NCI-H146 (cell line): ENCODE measurements at places on chromosomes 6 and 20.
A peak's percentile ranks its signal among the peaks of the same experiment; 100 is the strongest.

DNA sequence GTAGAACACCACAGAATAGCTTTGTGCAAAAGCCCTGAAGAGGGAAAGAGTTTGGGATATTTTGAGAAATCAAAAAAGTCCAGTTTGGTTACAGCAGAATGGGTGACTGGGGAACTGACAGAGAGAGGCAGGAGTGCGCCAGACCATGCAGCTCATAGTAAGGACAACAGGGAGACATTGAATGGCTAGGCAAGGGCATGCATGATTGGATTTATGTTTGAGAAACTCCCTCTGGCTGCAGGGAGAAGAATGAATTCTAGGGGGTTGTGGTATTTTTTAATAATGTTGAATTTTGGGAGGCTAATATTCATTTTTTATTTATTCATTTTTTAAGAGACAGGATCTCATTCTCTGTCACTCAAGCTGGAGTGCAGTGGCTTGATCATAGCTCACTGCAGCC lies 49.9 kb downstream of the TGM2 start:
- no peak for DNase-seq

DNA sequence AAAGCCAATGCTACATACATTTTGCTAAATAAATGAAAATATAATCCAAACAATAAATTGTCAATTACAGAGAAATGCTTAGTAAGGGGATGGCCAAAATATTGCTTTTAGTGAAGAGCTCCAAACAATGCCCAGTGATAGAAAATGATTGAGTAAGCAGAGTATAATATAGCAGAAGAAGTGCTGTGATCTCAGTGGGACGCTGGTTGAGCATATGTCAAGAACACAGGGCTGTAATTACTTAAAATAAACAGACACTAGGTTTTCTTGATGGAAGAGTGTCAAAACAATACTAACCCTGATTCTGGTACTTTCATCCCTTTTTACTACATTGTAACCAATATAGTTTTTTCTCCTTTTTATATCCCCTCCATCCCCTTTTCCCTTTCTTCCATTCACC lies 150.3 kb downstream of the GRIK2 start:
- DNase-seq = peak; percentile 3

DNA sequence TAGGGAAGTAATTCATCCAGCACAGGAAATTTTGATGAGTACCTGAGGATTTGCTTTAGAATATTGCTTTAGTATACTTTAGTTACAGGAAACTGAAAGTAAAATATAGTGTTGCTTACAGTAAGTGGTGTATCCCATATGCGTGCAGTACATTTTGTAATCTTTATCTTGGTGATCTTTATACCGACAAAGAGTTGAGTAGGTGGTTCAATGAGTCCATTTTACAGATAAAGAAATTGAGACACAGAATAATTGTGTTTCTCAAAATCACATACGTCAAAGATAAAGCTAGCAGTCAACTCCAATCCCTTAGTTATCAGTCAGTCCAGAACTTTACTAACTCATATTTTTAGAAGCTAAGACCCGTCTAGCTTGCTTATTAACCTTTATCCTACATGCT lies 65.8 kb upstream of the E2F3 start:
- DNase-seq = no peak

DNA sequence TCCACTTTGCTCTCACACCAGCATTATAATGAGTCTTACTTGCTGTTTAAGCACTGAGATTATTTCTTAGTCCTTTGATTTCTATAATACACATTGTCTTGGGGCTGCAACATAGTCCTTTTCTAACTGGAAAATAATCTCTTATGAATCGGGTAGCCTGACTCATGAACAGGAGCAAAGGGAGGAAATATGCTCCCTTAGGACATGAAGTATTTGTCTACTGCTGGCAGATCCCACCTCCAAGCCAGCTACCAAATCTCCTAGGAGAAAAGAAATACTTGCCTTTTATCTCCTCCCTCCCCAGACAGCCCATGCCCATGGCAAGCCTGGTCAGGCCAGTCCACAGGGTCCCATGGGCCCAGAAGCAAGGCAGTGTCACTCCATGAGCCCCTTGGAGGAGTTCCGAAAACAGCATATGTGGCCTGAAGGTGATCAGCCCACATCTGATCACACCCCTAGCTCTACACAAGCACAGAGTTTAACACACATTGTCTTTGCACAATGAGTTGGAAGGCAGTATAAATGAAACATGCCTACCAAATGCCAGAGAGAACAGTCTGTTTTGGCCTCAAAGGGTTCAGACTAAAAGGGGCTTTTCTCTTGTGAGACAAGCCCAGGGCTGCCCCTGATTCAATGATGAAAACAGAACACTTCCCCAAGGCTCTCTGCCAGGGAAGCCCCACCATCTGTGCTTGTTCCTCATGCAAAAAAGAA lies 37.1 kb upstream of the SLC4A11 start:
- no peak for DNase-seq

GRCh38 chr6:145490068-145490467 lies 245.3 kb downstream of the EPM2A start:
- no peak for DNase-seq

DNA sequence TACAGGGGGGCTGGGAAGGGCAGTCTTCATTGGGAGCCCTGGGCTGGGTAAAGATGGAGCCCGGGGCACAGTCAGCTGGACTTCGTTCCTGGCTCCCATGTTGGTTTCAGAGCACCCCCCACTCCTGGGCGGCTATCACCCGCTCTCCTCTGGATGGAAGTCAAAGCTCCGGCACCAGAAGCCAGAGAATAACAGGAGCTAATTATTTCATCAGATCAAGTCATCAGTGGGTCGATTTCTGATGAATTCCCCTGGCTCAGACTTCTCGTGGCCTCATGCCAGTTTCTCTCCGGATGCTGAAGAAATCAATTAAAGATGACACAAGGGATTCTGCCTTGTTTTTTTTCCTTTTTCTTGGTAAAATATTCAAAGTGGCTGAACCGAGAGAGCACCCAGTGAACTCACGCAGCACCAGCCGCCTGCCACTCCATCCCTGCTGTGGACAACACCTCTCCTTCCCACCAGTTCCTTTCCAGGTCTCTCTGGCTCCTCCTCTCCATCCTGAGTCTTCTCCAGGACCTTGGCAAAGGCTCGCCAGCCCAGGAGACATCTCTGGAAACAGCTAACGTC lies 22.5 kb downstream of the SULF2 start:
- no peak for DNase-seq

DNA sequence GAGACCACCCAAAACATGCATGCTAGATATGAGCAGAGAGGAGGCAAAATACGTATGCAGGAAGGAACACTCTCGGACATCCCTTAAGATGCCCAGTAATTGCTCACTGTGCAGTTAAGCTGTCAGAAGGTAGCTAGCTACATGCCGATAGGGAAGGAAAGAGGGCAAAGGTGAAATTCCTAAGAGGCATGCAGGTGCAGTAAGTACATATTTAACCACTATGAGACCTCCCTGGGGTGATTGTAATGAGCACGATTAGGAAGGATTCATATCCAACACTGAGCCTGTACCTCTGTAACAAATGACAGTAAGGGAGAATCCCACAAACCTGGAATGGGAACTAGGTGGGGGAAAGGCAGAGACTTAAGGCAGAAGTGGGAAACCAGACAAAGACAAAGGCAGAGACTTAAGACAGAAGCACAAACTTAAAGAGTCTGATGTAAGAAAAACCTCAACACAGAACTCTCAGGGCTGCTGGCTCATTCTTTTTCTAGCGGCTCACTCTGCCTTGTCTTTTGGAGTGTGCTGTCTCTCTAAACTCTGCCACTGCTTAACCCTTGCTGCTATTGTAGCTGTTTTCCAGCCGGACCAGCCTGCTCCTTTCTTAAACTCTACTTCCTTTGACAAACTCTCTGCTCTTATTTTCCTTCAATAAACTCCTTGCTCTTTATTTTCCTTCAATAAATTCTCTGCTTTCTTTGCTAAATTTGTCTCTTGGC lies 148.1 kb downstream of the UBE3D start:
- no peak for DNase-seq

- no peak for DNase-seq
Observed at GRCh38 chr6:149221774-149222070, 95.8 kb upstream of the TAB2 start.

DNA sequence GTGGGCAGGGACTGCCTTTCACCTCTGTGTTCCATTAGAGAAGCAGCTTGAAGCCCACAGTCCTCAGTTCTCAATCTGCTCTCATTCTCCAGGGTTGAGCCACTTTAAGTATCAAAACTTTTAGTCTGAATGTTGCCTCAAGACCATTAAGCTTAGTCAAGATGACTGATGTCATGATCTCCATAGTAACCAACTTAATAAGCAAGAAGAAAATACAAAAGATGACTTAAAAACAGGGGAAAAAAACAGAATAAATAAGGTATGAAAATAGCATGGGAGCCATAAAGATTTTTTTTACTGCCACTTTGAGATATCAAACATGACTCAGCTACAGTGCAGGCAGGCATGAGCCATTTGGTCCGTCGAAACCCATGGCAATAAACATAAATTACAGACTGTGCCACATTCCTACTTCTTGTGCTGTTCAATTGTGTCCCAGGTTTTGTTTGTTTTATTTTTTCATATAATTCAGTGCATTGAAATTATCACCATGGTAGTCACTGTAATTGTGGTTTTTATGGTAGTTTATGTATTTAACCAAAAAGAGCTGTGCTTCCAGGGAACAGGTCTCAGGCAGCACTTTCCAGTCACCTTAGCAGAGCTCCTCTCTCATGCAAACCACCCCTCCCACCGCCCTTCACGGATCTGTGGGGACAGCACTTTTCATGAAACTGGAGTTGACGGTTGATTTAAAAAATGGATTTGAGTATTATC lies 156.5 kb upstream of the INSM1 start:
- peak; percentile 73 for DNase-seq

DNA sequence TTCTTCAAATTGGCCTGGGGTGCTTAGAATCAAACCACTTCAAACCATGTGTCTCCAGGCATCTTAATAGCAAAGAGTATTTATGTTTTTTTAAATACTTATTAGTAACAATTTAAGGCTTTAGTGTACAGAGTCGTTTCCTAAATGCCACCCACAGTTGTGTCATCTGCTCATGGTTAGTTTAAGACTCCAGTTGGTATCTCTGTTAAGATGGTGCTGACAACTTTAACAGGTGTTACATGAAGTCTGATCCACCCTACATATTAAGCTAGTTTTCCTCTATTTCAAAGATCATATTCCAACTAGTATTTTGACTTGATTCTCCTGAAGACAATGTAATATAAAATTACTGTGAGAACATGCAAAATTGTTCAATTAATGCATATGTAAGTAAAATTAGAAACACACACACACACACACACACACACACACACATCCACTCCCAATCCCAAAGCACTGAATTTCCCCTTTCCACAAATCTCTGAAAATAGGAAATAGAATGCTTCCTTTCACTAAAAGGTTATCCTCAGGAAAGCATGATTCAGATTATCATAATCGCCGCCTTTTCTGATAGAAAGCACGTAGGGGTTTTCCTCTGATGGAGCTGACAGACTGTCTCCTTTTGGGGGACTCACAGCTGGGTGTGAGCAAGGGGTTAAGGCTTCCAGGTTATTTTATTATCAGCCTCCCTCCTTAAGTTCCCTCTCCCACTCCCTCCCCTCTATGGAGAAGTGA lies 10.5 kb downstream of the CNKSR3 start:
- DNase-seq = no peak

DNA sequence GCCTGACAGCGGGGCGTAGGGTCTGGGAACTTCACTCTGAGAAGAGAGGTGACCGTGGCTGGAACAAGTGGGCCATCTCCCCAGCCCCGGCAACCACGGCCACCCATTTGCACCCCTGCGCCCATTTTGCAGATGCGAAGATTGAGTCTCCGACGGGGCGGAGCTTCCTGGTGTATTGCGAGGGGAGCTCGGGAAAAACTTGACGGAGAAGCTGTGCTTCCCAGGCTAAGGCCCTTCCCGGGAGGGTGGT lies 653 bp downstream of the ZNF335 start:
- DNase-seq = no peak

DNA sequence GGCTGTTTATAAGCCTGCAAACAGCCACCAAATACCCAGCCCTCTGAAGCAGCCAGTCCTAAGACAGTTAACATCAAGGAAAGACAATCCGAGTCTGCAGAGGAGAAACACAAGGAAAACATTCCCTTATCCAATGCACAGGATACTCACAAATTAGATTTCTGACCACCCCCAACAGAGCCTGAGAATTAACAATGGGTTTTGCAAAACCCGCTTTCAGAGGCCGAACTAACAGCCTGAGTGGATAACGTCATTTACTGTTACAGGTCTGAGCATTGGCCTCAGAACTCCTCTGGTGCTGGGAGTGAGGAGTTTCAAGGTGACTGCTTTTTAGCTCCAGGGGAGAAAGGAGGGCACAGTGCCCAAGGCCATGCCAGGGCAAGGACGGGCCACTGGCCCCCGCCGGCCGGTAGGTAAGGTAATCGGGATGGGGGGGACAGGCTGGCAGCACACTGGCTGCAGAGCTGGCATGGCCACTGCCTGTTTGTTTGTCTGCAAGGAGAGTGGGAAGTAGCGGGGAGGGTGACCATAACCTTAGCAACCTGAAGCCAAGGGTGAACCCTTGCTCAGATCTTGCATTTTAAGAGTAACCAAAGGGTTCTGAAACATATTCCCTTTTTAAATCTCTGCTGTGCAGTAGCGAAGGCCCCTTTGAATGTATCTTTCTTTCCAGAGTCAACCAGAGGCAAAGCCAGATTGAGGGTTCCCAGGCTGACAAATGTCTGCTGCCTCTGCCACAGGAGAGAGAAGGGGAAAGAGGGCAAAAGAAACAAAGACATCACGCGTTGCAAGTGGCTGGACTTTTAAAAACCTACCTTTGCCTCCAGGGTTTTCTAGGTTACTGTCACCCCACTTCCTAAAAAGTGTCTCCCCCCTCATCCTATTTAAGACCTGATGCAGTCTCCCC lies 3.9 kb downstream of the ZMYND8 start:
- DNase-seq = no peak

GRCh38 chr6:129183681-129184301 lies 300.9 kb downstream of the LAMA2 start:
- DNase-seq = no peak

DNA sequence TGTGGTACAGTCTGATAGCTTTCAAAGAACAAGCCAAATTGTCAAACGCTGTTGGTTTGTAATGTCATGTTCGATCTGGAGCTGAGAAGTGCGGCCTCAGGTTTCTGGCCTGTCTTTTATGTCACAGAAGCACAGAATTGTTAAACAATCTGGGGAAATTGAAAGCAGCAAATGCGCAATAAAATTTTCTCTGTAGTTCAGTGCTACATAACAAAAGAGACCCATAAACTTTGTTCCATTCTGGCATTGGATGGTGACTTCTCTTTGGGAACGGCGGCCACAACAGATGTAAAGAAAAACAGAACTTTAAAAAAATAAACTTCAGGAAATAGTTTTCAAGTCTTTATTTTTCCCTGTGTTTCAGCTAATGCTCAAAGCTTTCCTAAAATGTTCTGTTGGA lies 106.9 kb downstream of the PRL start:
- DNase-seq = no peak

- no peak for DNase-seq
Observed at GRCh38 chr6:7445101-7445500, 55.5 kb downstream of the RIOK1 start.

- DNase-seq = no peak
Observed at GRCh38 chr20:10676518-10676917, 2.7 kb upstream of the JAG1 start.

DNA sequence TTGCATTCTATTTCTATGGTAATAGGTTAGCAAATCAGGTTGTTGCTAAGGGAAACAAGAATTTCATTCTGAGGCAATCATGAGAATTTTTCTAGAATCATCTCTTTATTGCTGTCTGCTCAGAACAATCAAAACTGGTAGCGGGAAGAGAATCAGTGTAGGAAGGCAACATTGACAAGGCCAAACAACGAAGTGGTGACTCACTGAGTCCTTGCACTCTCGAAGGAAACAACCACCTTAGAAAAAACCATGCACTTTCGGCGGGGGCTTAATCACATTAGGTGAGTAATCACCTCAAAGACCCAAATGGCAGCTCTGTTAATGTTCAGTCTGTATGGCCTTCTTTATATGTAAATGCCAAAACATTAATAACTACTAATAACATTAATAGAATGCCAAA lies 78.8 kb upstream of the MAP7 start:
- no peak for DNase-seq
